ENCODE measurements at places on chromosomes 7 and 10. TPM values are rescaled to one million over a fixed set of nuclear protein-coding genes. Genes with fewer than 3 reads are reported as not detected.

Gene GDF2
- 0.27 TPM for polyA plus RNA-seq

Gene CCDC186
- polyA plus RNA-seq: 2.5 TPM

Gene GRM3
- 0.03 TPM for polyA plus RNA-seq

Gene AKR1C8
- 0.03 TPM for polyA plus RNA-seq

Gene ZWINT
- 196 TPM for polyA plus RNA-seq

Gene CDHR3
- polyA plus RNA-seq: 0.30 TPM

Gene DTX2
- 15.5 TPM for polyA plus RNA-seq

Gene NAT16
- polyA plus RNA-seq: not detected

Gene CYP17A1
- not detected for polyA plus RNA-seq

Gene OR13A1
- not detected for polyA plus RNA-seq

Gene TMEM196
- not detected for polyA plus RNA-seq

Gene BTRC
- polyA plus RNA-seq: 4.9 TPM

Gene ASIC3
- 3.3 TPM for polyA plus RNA-seq

Gene THSD7A
- polyA plus RNA-seq: not detected

Gene LRRD1
- polyA plus RNA-seq: not detected

Gene SPAG6
- 10.5 TPM for polyA plus RNA-seq

Gene CHRM2
- polyA plus RNA-seq: not detected

Gene ABCB1
- 0.38 TPM for polyA plus RNA-seq

Gene SCART1
- polyA plus RNA-seq: 4.9 TPM

Gene FAM25A
- not detected for polyA plus RNA-seq

Gene RNF32
- 5.2 TPM for polyA plus RNA-seq

Gene MSS51
- polyA plus RNA-seq: 1.2 TPM

Gene EN2
- polyA plus RNA-seq: 0.07 TPM

Gene FAM25G
- polyA plus RNA-seq: not detected

Gene ADAM12
- polyA plus RNA-seq: not detected

Gene PRLHR
- not detected for polyA plus RNA-seq

Gene SH3PXD2A
- polyA plus RNA-seq: 3.4 TPM

Gene SMKR1
- 1.8 TPM for polyA plus RNA-seq

Gene SKAP2
- 5.5 TPM for polyA plus RNA-seq

Measured in K562 (cell line).